Left ventricle myocardium inferior (tissue), 1 donor: ENCODE measurements at places on chromosomes 6 and 20.

GRCh38 chr20:48638546-48638945 is 189.3 kb downstream of the PREX1 start:
- H3K27me3 ChIP-seq = no peaks in the 10 kb centered on the region
- H3K4me3 ChIP-seq = no peak overlapping the region
- no peak overlapping the region for H3K27ac ChIP-seq

DNA sequence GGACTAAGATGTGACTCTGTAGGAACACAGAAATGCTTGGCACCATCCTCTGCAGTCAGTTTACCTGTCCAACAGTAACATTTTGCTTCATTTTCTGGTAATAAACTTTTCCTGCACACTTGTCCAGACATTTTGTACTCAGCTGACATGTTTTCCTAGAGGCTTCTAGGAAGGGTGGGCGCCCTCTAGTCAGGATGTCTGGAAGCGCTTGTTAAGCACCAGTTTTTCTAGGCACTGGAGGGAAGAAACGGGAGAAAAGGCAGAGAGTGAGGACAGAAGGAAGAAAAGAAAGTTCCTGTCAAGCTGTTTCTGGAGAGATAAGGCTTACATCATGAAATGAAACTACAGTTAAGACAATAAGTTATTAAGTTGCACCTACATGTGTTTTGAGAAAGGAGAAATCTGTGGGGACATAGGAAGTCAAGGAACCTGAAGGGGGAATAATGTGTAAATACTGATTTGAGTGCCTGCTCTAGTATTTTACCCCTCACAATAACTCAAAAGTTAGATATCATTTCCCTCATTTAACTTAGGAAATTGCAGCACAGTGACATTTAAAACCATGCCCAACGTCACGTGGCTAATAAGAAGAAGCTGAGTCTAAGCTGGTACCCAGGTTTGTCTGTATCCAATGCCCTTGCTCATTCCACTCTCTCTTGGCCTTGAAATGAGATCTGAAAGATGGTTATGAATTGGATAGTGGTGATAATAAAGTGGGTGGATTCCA is 42.7 kb upstream of the TNFRSF21 start:
- DNase-seq = no peak
- no peaks in the 10 kb centered on the region for H3K36me3 ChIP-seq
- H3K4me1 ChIP-seq = no peaks in the 10 kb centered on the region
- H3K27ac ChIP-seq = no peak overlapping the region
- no peak overlapping the region for H3K4me3 ChIP-seq
- H3K27me3 ChIP-seq = peaks cover 9% of the 10 kb centered on the region

- peak overlapping the region; percentile 2 for H3K27ac ChIP-seq
- peaks cover 38% of the 10 kb centered on the region for H3K4me1 ChIP-seq
- DNase-seq = no peak
- peaks cover 69% of the 10 kb centered on the region for H3K36me3 ChIP-seq
- H3K4me3 ChIP-seq = no peak overlapping the region
These were observed 14.4 kb downstream of the TNFAIP3 start for GRCh38 chr6:137881522-137881886.

DNA sequence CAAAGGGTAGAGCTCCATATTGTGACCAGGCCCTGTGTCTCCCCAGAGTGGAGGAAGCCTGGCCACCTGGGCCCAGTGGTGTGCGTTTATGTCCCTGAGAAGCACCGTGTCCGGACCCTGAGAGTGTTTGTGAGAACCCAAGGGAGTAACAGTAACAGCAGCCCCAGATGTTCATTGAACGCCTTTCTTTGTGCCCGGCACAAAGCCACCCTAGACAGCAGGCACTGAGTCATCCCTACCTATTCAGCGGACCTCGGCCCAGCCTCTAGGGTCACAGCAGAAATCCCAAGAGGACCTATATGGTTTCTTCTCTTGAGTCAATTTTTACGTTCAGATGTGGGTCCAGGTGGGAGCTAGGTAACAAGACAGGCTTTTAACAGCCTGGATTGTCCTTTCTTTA is 24.5 kb downstream of the BCAS4 start:
- no peaks in the 10 kb centered on the region for H3K4me1 ChIP-seq
- H3K27me3 ChIP-seq = no peaks in the 10 kb centered on the region
- H3K4me3 ChIP-seq = no peak overlapping the region
- DNase-seq = no peak

- DNase-seq = no peak
- no peak overlapping the region for H3K27ac ChIP-seq
- no peaks in the 10 kb centered on the region for H3K4me1 ChIP-seq
These were observed 29.5 kb upstream of the IFNGR1 start for GRCh38 chr6:137248702-137249101.

DNA sequence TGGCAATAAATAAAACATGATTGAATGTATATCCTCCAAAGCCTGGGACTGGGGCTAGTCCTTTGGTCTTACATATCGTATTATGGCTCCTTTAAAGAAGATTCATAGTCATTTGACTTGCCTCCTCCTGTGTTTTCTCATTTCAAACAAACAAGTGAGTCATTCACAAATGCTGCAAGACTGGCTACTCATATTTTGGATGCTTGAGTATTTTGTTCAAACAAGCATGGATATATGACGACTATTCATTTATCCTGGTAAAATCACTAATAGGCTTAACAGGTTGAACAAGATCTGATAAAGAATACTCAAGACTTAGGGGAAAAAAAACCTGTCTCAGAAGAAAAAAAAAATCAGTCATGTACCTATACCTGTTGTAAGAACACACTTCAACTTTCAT is 111.1 kb upstream of the CCDC28A start:
- DNase-seq = no peak
- H3K27me3 ChIP-seq = no peaks in the 10 kb centered on the region
- no peaks in the 10 kb centered on the region for H3K4me1 ChIP-seq
- H3K36me3 ChIP-seq = no peaks in the 10 kb centered on the region
- no peak overlapping the region for H3K27ac ChIP-seq

GRCh38 chr20:14067603-14068002 is 72.3 kb downstream of the MACROD2 start:
- no peaks in the 10 kb centered on the region for H3K4me1 ChIP-seq
- H3K27ac ChIP-seq = no peak overlapping the region
- H3K4me3 ChIP-seq = no peak overlapping the region
- DNase-seq = no peak
- H3K27me3 ChIP-seq = no peaks in the 10 kb centered on the region
